ENCODE measurements at places on chromosomes 1 and 21.

GRCh38 chr1:1883092-1883873, 7.6 kb downstream of the GNB1 start:
- DNase-seq = no peak

DNA sequence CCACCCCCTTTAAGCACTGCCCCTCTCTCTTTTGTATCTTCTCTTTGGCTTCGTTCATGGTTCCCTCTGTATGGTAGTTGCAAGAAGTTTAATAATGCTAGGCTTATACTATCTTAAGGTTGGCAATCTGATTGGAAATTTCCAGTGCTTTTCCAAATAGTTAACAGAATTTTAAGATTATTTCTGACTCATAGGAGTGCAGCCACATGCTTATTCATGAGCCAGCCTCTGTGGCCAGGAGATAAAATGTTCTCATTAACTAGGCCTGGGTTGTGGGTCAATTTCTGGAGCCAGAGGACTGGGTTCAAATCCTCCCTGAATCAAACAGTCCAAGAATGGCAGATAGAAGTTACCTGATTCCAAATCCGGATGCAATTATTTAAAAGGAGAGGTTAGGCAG, 103.1 kb downstream of the ATP6V1G3 start:
- no peak for DNase-seq

GRCh38 chr1:54317084-54317483, 89.1 kb downstream of the SSBP3 start:
- no peak for DNase-seq

- no peak for DNase-seq
These were observed 244.3 kb downstream of the SLC45A1 start for GRCh38 chr1:8562222-8562621.

DNA sequence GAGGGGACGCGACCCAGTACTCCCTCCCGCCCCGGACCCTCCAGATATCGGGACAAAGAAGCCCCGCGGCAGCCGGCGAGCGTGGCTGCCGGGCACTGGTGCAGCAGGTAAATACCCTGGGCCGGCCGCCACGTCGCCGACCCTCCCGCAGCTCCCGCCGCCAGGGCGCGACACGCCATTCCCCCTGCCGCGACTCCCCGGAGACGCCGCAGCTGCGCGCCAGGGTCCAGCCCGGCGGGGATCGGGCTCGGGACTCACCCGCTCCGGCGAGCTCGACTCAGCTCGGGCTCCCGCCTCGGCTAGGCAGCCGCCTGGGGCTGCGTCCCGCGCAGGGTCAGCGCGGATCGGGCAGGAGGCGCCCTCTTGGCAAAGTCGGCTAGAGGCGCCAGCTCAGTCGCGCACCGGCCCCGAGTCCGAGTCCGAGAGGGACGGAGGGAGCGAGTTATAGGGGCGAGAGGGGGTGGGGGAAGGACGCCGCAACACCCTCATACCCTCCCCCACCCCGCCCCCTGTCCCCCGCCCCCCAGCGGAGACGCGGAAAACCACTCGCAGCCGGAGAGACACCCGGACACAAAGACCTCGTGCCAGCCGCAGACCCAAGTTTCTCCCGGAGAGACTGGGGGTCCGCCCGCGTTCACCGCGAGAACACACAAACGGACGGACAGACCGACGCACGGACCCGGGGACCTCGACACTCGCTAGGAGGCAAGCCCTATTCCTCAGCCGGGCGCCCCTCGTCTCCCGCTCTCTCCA, 985 bp downstream of the SYT6 start:
- DNase-seq = no peak

GRCh38 chr1:20325844-20326420, 35.3 kb downstream of the VWA5B1 start:
- no peak for DNase-seq

DNA sequence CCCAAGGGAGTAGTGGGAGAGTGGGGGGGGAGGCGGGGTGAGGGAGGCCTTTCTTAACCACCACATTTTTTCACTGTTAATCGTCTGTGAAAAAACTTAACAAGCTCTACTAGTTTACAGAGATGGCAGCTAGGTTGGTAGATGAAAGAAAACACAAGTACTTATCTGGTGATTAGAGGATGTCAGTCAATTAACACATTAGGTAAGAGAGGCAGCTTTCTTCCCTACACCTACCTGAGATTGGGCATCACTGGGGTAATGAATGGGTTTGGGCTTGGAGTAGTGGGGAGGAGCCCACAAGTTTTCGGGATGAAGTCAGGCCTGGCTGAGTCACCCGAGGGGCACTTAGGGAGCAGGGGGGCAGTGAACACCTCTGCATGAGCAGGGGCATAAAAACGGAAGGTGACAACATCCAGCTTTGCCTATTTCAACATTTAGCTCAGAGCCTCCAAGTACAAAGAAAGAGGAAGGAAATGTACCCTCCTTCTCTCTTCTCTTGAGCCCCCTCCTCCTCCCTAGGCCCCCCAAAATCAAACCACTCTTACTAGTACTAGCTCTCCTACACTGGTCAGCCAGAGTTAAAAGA, 2.5 kb downstream of the LBR start:
- no peak for DNase-seq

DNA sequence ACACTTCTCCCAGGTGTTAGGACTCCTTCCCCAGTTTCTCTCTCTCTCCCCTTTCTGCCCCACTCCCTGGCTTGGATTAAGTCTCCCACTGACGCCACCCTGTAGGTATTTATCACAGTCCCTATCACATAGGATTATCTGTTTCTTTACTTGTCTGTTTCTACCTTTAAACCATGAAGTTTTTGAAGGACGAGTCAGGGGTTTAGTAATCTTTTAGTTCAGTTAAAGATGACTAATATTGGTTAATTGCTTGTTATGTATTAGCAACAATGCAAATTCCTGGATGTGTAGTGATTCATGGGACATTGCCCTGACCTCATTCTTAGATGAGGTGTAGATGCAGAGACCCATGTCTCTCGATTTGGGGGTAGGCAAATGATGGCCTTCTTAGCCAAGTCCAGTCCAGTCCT, 6.4 kb downstream of the LAMC1 start:
- DNase-seq = no peak

GRCh38 chr1:93051961-93052360, 27.1 kb upstream of the MTF2 start:
- DNase-seq = no peak

GRCh38 chr1:231878737-231879136, 252.1 kb downstream of the DISC1 start:
- DNase-seq = no peak

GRCh38 chr1:156662005-156662799, 15.0 kb downstream of the NES start:
- no peak for DNase-seq

GRCh38 chr1:193321242-193321840, 134.9 kb upstream of the B3GALT2 start:
- DNase-seq = no peak

GRCh38 chr1:18945401-18945849, 11.1 kb downstream of the IFFO2 start:
- no peak for DNase-seq

DNA sequence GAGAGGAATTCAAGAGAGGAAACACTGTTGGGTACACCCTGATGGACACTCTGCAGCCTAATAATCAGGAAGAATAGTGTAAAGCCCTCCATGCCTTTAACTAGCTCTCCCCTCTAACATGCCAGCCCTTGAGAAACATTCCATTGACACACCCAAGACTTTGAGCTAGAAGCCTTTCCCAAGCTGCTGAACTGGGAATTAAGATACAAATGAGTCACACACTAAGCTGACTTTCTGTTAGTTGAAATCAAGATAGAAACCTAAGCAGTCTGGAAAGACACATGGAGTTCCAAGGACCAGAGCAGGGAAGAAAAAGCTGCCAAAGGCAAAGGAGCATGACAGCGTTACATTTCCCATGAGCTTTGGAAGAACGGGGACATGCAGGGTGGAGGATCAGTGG, 380.8 kb downstream of the NPHP4 start:
- no peak for DNase-seq

DNA sequence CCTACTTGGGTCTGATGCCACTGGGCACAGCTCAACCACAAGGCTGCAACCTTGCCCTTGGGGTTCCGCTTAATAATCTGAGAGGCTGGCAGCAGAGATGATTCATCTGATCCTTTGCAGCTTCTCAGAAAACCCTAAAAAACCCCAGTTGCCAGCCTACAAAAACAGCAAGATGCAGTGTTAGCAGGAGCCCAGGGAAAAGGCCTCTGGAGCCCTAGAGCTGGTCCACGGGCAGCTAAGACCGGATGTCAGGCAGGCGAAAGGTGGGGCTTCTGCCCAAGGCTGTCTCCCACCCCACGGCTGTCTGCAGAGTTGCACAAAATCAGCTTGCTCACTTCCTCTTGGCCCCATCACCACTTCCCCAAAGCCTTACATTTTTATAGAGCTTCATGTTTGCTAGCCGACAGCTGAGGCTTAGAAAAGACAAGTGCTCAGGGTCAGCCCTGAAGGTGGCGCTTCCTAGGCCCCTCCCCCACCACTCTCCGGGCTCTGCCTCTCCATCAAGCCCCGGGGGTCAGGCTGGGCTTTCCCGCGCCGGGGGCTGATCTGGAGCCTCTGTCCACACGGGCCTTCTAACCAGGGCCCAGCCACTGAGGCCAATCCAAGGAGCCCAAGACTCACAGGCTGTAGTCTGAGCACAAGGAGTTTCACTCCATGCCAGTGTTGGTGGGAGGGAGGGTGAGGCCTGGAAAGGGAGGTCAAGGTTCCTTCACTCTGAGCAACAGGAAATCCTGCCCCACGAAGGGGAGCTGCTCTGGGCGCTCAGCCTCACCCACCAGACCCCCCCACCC, 4.2 kb upstream of the ADORA3 start:
- no peak for DNase-seq

- no peak for DNase-seq
These were observed 72.6 kb downstream of the MDM4 start for GRCh38 chr1:204588826-204589225.
